ENCODE measurements at places on chromosomes 2 and 18. TPM values are rescaled to one million over a fixed set of nuclear protein-coding genes. Genes with fewer than 3 reads are reported as not detected.

DNA sequence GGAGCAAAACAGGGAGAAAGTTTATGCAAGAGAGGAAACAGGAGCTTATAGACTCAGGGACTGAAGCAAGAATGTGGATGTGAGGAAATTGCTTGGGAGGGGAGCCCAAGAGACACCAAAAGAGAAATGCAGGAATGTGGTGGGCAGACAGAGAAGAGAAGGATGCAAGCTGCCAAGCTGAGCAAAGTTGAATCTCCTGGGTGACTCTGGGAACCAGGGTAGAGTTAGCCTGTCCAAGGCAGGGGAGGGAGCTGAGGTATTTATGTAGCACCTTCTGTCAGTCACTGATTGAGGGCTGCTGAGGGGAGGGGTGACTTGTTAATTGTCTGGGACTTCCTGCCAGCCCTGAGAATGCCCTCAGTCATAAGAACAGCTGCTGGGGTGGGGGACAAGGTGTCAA is 464.3 kb downstream of the NBAS start:
- no peak for DNase-seq

DNA sequence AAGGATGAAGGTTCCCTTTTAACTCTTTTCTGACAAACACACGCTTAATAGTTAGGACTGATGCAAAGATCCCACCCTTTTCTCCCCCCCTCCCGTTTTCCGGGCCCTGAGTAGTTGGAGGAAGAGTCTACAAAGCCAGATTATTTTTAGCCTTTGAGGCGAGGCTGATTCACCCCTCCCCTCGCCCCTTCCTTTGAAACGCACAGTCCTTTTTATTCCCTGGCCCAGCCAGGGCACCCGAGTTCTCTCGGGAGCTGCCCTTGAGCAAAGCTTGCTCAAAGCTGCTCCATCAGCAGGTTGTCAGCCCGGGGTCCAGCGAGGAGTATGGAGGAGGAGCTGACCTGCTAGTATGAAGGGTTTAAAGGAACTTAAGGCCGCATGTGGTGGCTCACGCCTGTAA is 47.1 kb upstream of the SPRED2 start:
- no peak for DNase-seq

The CNGA3 gene
- total RNA-seq: not detected

DNA sequence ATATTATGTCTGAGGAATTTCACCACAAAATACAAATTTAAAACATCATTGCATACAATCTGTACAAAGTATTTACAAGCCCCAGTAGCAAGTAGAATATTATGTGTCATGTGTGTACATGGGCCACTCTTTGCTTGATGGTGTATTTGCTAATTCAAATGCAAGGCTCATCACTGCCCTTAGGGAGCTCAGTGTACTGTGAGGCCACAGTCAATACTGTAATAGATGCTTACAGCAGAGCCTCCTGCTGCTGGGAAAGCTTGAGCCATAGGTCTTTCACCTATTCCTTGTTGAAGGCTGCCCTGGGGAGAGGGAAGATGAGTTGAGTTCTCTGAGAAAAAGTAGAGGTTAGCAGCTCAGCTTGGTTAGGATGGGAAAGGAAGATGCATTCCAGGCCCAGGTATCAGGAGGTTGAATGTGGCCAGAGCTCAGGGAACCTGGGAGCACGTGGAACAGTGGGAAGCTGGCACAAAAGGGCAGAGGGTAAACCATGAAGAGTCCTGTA is 189.6 kb downstream of the LRP1B start:
- DNase-seq: no peak

All from activated CD4-positive, alpha-beta memory T cell treated with anti-CD3 and anti-CD28 coated beads, Interleukin-2, amount 10 ng/mL, durations not matched to agents 7 days and 5 days (primary cell).